ENCODE measurements at places on chromosomes 4 and X.

GRCh38 chr4:87947381-87948160 lies 27.9 kb upstream of the SPP1 start:
- DNase-seq: no peak

DNA sequence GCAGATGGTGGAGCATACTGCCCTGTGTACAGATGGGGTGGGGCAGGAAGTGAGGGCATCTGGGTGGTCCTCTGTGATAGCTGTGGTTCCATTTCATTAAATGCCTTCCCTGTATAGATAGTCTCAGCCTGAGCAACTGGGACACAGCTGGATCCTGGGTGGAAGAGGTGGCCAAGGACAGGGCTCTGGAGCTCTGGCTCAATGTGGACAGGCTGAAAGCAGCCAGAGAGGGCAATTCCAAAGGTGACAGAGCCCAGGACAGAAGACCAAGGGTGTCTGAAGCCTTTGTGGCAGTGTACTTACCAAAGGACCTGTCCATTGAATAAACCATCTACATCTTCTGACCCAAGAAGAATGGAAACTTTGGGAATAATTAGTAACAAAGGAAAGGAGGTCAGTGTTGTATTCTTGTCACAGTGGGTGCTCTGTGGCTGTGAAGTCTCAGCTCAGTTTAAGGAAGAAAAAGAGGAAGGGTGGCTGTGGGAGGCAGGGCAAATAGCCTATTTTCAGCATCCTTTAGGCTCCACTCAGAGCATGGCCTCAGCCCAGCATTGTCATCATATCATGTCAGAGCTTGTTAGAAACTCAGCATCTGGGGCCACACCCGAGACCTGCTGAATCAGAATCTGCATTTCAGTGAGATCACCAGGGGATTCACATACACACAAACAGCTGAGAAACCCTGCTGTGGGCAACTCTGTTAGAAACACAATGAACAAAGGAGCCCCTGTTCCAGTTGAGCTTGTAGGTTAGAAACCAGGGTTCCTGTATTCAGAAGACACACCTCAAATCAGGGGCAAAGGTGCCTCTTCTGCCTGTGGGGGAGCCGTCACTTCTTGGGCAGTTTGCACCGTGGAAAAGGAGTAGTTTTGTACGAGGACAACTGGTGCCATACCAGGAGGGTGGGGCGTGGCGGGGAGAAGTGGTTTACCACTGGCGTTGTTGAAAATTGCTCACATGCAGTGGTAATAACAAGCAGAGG lies 168.6 kb downstream of the PTTG2 start:
- peak; percentile 42 for DNase-seq

DNA sequence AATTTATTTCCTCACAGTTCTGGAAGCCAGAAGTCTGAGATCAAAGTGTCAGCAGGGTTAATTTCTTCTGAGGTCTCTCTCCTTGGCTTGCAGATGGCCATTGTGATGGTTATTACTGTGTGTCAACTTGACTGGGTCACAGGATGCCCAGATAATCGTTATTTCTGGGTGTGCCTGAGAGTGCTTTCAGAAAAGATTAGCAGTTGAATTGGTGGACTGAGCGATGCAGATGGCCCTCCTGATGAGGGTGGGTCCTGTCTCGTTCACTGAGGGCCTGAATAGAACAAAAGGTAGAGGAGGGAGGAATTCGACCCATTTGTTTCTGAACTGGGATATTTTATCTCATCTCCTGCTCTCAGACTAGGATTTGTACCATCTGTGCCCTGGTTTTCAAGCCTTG lies 15.7 kb downstream of the SMIM43 start:
- DNase-seq: no peak

- no peak for DNase-seq
These were observed 999.4 kb downstream of the GLUD2 start for GRCh38 chrX:122046815-122047214.
